Ovary (tissue), 10 donors: ENCODE measurements at places on chromosomes 2 and 18. TPM values are rescaled to one million over a fixed set of nuclear protein-coding genes. Genes with fewer than 3 reads are reported as not detected.

- no peaks in the 10 kb centered on the region for H3K27me3 ChIP-seq
- H3K27ac ChIP-seq = no peak overlapping the region
- H3K4me3 ChIP-seq = no peak overlapping the region
- no peaks in the 10 kb centered on the region for H3K36me3 ChIP-seq
- DNase-seq = no peak
Observed at GRCh38 chr2:86383844-86384243, 46.4 kb upstream of the REEP1 start.

- DNase-seq = peak; percentile 48
- H3K4me3 ChIP-seq = no peak overlapping the region
- no peaks in the 10 kb centered on the region for H3K36me3 ChIP-seq
Observed at GRCh38 chr2:217950401-217950871, 52.4 kb downstream of the TNS1 start.

- H3K27me3 ChIP-seq = no peaks in the 10 kb centered on the region
- no peaks in the 10 kb centered on the region for H3K4me1 ChIP-seq
- no peak overlapping the region for H3K27ac ChIP-seq
- H3K4me3 ChIP-seq = no peak overlapping the region
Observed at GRCh38 chr2:55876429-55877086, 47.0 kb downstream of the EFEMP1 start.

GALNT5 gene
- polyA plus RNA-seq = 0.05 TPM

GRCh38 chr2:240388471-240389301 lies 46.8 kb upstream of the GPC1 start:
- no peaks in the 10 kb centered on the region for H3K36me3 ChIP-seq
- H3K27me3 ChIP-seq = no peaks in the 10 kb centered on the region
- no peak overlapping the region for H3K4me3 ChIP-seq
- DNase-seq = peak; percentile 32
- H3K4me1 ChIP-seq = peaks cover 5% of the 10 kb centered on the region

DNA sequence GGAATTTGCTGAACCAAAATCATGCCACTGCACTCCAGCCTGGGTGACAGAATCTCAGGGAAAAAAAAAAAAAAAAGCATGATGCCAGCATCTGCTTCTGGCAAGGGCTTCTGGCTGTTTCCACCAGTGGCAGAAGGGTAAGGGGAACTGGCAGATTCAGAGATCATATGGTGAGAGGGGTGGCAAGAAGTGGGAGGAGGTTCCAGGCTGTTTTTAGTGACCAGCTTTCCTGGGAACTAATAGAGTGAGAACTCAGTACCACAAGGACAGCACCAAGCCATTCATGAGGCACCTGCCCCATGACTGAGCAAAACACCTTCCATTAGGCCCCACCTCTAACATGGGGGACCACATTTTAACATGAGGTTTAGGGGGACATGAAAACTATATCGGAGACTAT lies 18.4 kb upstream of the CLASP1 start:
- DNase-seq = no peak
- no peaks in the 10 kb centered on the region for H3K36me3 ChIP-seq

GRCh38 chr2:156191527-156191926 lies 141.0 kb downstream of the NR4A2 start:
- H3K4me3 ChIP-seq = no peak overlapping the region
- H3K27ac ChIP-seq = no peak overlapping the region
- no peaks in the 10 kb centered on the region for H3K36me3 ChIP-seq
- DNase-seq = no peak
- no peaks in the 10 kb centered on the region for H3K4me1 ChIP-seq

DNA sequence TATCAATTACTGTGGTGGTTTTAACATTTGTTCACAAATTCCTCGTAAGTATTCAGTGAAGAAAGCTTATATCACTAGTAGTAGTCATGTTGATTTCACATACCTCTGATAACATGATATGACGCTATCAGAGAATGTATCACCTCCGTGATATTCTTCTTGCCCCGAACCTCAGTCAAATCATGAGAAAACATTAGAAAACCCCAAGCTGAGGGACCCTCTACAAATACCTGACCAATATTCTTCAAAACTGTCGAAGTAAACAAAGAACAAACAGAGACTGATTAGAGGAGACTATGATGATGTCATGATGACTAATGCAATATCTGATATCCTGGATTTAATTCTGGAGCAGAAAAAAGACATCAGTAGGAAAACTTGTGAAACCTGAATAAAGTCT lies 85.6 kb upstream of the SPOPL start:
- H3K27ac ChIP-seq = no peak overlapping the region
- DNase-seq = no peak
- no peaks in the 10 kb centered on the region for H3K4me1 ChIP-seq
- H3K27me3 ChIP-seq = no peaks in the 10 kb centered on the region
- H3K36me3 ChIP-seq = no peaks in the 10 kb centered on the region

DNA sequence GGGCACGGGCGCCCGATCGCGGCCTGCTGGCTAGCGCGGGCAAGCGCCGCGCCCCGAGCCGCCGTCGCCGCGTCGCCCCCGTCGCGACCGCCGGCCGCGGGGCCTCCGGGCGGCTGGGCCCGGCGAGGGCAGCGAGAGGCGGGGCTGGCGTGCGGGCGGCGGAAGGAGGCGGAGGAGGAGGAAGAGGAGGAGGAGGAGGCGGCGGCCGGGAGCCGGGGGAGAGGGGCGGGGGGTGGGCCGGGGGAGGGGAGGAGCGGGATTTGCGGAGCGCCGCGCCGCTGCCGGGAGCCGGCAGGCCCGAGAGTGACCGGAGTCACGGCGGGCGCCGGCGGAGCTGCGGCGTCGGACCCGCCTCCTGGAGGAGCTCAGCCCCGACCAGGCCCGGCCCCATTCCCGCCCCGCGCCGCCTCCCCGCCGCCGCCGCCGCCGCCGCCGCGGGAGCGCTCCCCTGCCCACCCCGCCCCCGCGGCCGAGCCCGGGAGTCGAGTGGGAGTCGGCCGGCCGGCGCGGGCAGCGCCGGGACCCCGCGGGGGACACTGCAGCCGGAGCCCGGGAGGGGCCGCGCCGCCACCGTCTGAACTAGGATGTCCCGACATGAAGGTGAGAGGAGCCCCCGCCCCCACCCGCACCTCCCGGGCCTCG lies at the start of gene KCMF1:
TSS of gene KCMF1 (plus strand) at position 294 of the 642 bp plus-strand sequence. CDS start at position 585, 291 bp downstream.
- peak; percentile 75 for DNase-seq
- no peaks in the 10 kb centered on the region for H3K27me3 ChIP-seq
- H3K36me3 ChIP-seq = no peaks in the 10 kb centered on the region
- peak within 1 kb of the TSS; percentile 97 for H3K27ac ChIP-seq
- H3K4me1 ChIP-seq = peaks cover 2% of the 10 kb centered on the region

DNA sequence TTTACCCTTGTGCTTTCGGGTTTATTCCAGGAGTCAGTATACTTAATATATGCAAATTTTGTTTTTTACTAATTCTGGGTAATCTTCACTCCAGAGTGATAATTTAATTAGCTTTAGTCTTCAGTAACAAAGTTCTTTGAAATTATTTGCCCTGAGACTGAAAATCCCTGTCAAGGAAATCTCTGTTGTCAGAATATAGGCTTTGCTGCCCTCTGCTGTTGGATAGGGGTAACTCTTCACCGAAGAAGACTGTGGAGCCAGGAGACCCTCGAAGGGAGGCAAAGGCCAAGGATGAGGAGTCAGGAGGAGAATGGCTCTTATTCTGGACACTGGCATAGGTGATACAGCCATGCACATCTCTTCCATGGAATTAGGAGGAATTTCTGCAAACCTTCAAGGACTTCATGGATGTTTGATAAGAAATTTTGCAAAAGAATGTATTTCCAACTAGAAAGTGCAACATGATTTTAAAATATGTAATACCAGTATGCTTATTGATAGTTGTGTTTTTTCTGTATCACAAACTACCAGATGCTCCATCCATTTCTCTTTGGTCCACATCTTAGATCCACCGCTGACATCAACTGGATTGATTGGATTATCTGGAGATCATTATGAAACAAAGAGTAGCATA lies 182.3 kb downstream of the RDH14 start:
- no peaks in the 10 kb centered on the region for H3K36me3 ChIP-seq
- H3K4me1 ChIP-seq = no peaks in the 10 kb centered on the region

- no peak overlapping the region for H3K27ac ChIP-seq
- no peak for DNase-seq
- H3K27me3 ChIP-seq = no peaks in the 10 kb centered on the region
- H3K4me1 ChIP-seq = no peaks in the 10 kb centered on the region
Observed at GRCh38 chr2:238250896-238251295, 11.1 kb upstream of the HES6 start.

GRCh38 chr2:14572633-14573032 lies 59.9 kb upstream of the LRATD1 start:
- no peaks in the 10 kb centered on the region for H3K27me3 ChIP-seq
- no peak overlapping the region for H3K27ac ChIP-seq
- no peaks in the 10 kb centered on the region for H3K36me3 ChIP-seq
- H3K4me3 ChIP-seq = no peak overlapping the region
- no peak for DNase-seq

- H3K4me3 ChIP-seq = no peak overlapping the region
- H3K4me1 ChIP-seq = no peaks in the 10 kb centered on the region
- DNase-seq = no peak
- H3K27me3 ChIP-seq = no peaks in the 10 kb centered on the region
- H3K27ac ChIP-seq = no peak overlapping the region
- no peaks in the 10 kb centered on the region for H3K36me3 ChIP-seq
Observed at GRCh38 chr2:128541448-128541847, 222.8 kb upstream of the HS6ST1 start.

GRCh38 chr2:20061476-20061875 lies 10.0 kb upstream of the LAPTM4A start:
- H3K27ac ChIP-seq = no peak overlapping the region
- no peak for DNase-seq
- peaks cover 3% of the 10 kb centered on the region for H3K4me1 ChIP-seq
- no peaks in the 10 kb centered on the region for H3K27me3 ChIP-seq
- H3K4me3 ChIP-seq = no peak overlapping the region

- DNase-seq = no peak
- H3K36me3 ChIP-seq = no peaks in the 10 kb centered on the region
- no peaks in the 10 kb centered on the region for H3K4me1 ChIP-seq
- H3K4me3 ChIP-seq = no peak overlapping the region
- H3K27me3 ChIP-seq = no peaks in the 10 kb centered on the region
- no peak overlapping the region for H3K27ac ChIP-seq
Observed at GRCh38 chr2:207935991-207936370, 89.3 kb downstream of the PLEKHM3 start.

SCN7A gene
- 33.5 TPM for polyA plus RNA-seq

DNA sequence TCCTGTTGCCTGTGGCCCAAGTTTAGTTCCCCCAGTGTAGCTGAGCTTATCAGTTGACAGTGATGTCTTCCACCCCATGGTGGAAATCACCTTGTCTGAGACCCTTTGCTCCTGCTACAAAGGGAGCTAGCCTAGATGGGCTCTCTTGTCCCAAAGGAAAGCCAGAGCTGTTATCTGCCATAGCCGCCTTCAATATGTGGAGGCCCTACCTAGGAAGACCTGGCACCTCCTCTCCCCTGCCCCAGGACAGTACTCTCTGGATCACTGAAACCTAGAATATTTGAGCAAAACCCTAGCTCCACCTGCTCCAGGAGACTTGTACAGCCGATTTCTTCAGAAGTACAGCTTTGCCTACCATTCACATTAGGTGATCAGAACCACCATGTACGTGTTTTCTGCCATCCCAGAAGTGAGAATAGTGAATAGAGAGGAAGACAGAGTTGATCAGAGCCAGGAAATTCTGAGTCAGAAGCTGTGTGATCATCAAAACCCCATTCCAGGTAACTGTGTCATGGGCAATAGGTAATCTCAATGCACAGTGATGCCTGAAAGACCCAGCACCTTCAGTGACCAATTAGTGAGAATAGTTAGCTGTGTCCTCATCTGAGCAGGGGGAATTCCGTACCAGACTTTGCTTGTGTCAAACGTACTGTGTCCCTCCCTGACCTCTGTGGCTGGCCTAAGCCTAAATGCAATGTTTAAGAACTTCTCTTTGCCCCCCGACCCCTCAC lies 138.4 kb upstream of the ALPP start:
- no peaks in the 10 kb centered on the region for H3K36me3 ChIP-seq
- H3K27me3 ChIP-seq = no peaks in the 10 kb centered on the region
- DNase-seq = no peak
- H3K4me1 ChIP-seq = peaks cover 8% of the 10 kb centered on the region

GRCh38 chr2:22701561-22702160 lies 683.3 kb upstream of the KLHL29 start:
- H3K4me3 ChIP-seq = no peak overlapping the region
- no peaks in the 10 kb centered on the region for H3K4me1 ChIP-seq
- H3K27me3 ChIP-seq = no peaks in the 10 kb centered on the region
- no peak for DNase-seq
- H3K36me3 ChIP-seq = no peaks in the 10 kb centered on the region
